ENCODE measurements at places on chromosomes 2 and 18.

GRCh38 chr2:167626301-167626700, 621.1 kb downstream of the STK39 start:
- no peak for DNase-seq

- DNase-seq, result no peak
Observed at GRCh38 chr2:70047451-70047850, 39.8 kb upstream of the PCBP1 start.

- DNase-seq, result no peak
Observed at GRCh38 chr2:9618410-9618809, 12.4 kb downstream of the YWHAQ start.

- no peak for DNase-seq
Observed at GRCh38 chr2:137938204-137938603, 26.1 kb upstream of the HNMT start.

- DNase-seq, result no peak
Observed at GRCh38 chr18:26772691-26773090, 92.8 kb downstream of the AQP4 start.

DNA sequence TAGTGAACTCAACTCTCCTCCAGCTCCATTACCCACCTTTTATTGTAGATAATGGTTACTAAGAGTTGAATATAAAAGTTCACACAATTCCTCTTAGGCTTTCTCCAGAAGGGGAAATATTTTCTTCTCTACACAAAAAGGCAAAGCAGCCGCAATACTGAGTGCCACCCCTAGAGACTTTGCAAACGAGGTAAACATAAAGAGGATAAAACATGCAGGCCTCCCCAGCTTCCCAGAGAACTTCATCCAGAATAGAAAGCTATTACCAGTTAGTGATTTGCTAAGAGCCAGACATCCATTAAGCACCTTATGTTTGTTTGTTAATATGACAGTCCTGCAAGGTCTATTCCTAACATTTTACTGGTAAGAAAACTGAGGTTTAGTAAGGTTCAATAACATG, 17.4 kb downstream of the ZNF521 start:
- no peak for DNase-seq

GRCh38 chr2:43636621-43637020, 439 bp upstream of the PLEKHH2 start:
- DNase-seq, result no peak

GRCh38 chr18:22469926-22470247, 52.2 kb upstream of the CTAGE1 start:
- no peak for DNase-seq

GRCh38 chr2:160220026-160220425, 20.0 kb upstream of the ITGB6 start:
- no peak for DNase-seq

DNA sequence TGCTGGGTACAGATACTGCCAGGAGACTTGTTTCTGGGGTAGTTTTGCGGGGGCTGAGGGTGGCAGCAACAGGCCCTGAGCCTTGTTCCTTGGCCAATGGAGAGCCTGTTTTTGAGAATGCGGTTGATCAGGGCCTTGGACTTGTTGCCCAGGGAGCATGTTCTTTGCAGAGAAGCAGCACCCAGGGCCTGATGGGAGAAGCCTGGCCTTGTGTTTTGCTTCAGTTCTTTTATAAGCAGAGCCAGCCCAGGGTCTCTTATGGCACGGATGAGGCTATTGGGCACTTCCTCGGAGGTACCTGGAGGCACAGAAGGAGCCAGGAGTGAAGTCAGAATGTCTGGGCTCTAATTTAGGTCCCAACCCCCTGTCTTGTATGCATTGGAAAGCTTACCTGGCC, 85.1 kb upstream of the MCFD2 start:
- no peak for DNase-seq

- DNase-seq, result no peak
Observed at GRCh38 chr2:42928161-42928691, 135.8 kb upstream of the HAAO start.

DNA sequence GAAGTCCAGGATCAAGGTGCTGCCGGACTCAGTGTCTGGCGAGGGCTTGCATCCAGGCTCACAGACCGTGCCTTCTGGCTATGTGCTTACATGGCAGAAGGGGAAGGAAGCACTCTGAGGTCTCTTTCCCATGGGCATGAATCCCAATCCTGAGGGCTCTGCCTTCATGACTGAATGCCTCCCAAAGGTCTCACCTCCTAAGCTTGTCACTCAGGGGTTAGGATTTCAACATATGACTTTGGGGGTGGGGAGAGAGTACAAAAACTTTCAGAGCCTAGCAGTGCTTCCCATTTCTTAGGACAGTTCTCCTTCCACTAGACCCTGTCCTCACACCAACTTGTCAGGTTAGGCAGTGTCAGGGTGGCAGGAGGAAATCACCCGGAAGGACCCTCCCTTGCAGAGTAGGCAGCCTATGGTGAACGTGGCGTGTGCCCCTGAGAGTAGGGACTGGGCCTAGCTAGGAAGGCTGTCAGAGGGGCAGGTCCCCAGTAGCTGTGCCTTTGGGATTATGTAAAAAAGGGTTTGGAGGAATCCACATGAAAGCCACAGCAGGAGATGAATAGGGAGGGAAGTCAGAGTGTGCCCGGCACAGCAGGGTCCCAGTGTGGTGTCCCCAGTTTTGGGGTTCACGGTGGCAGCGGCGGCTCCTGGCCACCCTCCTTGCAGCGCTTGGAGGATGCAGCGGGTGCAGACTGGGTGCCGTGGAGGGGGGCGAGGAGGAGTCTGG, 233.3 kb downstream of the LDLRAD4 start:
- no peak for DNase-seq

DNA sequence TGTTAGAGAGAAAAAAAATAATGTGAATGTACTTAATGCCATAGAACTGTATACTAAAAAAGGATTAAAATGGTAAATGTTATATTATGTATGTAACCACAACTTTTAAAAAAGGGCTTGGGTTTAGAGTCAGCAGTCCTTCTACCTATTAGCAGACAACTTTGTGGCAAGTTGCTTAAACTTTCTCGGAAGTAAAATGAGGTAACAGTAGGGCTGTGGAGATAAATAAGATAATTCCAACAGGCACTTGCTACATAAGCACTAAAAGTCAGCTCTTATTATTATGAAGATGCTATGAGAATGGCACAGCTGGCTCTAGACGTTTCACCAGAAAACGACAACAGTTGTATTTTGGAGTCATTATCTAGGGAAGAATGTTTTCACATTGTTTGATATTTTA, 31.3 kb downstream of the AAK1 start:
- no peak for DNase-seq

GRCh38 chr2:174663550-174663949, 65.9 kb upstream of the WIPF1 start:
- DNase-seq, result no peak

GRCh38 chr2:17043173-17043572, 377.5 kb upstream of the CYRIA start:
- DNase-seq, result no peak

GRCh38 chr2:513981-514706, 163.1 kb downstream of the TMEM18 start:
- no peak for DNase-seq

DNA sequence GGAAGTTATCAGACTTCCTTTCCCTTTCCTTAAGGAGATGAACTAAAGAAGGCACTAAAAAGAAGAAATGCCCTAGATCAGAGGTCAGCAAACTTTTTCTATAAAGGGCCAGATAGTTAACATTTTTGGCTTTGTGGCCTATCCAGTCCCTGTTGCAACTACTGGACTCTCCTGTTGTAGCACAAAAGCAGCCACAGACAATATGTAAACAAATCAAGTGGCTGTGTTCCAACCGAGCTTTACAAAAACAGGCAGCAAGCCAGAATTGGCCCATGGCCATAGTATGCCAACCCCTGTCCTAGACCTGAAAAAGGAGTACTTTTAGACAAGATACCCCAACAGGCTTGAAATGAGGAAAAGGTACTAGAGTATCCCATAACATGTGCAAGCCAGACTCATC, 10.9 kb downstream of the NHEJ1 start:
- no peak for DNase-seq

Measured in Ammon's horn (tissue), 1 donor.